Stimulated activated CD4-positive, alpha-beta T cell treated with anti-CD3 and anti-CD28 coated beads, Interleukin-15, amount 100 ng/mL, for 48 hours (primary cell): ENCODE measurements at places on chromosomes 5 and 9.
A peak's percentile ranks its signal among the peaks of the same experiment; 100 is the strongest.

GRCh38 chr9:655875-656274 is 185.6 kb upstream of the DMRT1 start:
- no peak for DNase-seq

GRCh38 chr9:111106202-111106601 is 67.9 kb upstream of the LPAR1 start:
- DNase-seq = no peak

DNA sequence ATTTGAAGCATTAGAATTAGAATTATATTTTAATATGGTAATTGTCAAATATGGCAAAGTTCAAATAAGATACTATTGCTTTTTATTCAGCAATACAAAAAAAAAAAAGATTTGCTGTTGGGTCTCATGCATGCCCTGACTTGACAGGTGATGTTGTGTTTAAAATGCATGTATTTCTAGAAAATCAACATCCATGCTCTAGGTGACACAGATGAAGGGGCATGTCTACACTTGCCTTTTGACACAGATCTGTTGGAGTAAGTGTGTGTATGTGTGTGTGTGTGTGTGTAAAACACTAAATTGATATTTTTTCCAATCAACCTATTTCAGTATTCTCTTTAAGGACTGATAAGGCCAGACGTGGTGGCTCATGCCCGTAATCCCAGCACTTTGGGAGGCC is 38.1 kb upstream of the SMARCA2 start:
- DNase-seq = no peak

DNA sequence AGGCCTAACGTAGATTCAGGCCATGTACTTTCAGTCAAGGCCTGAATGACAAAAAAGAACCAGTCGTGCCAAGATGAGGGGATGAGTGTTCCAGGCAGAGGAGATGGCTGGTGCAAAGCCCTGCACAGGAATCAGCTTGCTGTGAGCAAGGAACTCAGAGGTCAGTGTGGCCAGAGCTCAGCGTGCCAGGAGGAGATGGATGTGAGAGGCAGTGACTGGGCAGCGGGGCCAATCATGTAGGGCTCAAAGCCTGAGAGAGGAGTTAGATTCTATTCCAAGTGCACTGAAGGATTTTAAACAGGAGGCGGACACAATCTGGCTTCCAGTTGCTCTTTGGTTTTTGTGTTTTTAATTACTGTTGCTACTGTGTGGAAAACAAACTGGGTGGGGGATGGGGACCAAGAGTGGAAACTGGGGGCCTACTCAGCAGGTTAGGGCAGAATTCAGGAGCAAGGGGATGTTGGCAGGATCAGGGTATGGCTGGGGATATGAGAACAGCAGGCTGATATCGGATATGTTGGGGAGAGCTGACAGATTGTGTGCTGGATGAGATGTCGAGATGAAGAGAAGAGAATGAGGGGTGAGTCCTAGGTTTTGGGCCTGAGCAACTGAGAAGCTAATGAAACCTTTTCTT is 64.3 kb downstream of the ANGPTL2 start:
- DNase-seq = no peak

- peak; percentile 61 for DNase-seq
These were observed 116.8 kb downstream of the RGS3 start for GRCh38 chr9:113580041-113580953.

GRCh38 chr5:135243556-135244285 is 155.3 kb downstream of the MACROH2A1 start:
- DNase-seq = no peak

DNA sequence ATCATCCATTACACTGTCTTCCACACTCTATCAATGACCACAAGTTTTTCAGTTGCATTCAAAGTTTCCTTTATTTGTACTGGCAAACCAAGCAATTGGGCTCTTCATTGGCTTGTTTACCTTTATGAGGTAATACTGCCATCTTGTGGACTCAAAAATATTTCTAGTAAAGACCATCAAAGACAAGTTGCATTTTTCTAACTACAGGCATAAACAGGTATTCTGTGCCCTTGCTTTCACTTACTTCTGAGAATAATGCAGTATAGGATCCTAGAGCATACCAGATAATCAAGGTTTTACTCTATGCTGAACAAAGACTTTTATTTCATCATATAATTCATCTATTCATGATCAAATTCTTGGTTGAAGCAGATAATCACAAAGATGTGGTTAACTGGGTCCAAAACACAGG is 173.7 kb upstream of the POU5F2 start:
- DNase-seq = no peak

DNA sequence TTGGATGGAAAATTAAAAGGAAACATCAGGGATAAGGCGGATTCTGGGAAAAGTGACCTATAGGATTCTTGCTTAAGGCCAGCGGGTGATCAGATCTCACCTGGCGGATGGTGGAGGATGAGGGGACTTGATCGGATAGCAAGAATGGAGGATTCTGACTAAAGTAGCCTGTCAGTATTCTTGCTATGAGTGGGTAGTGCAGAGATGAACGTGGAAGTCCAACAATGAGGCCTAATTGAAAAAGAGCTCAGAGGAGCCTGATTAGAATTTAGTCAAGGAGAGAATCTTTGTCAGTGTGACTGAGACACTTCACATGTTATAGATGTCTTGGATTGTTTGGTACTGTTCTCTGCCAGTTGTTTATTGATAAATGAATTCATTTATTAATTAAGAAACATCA is 24.9 kb downstream of the CAST start:
- DNase-seq = no peak

GRCh38 chr5:1524799-1525623 is 1.3 kb upstream of the LPCAT1 start:
- no peak for DNase-seq

- DNase-seq = no peak
These were observed 16.8 kb downstream of the NIPAL4 start for GRCh38 chr5:157476702-157477408.

- DNase-seq = no peak
These were observed 9.4 kb upstream of the CCL28 start for GRCh38 chr5:43421450-43422133.

GRCh38 chr5:102617191-102618187 is 118.7 kb upstream of the SLCO6A1 start:
- DNase-seq = no peak

GRCh38 chr5:63554191-63554590 is 408.1 kb downstream of the HTR1A start:
- no peak for DNase-seq

DNA sequence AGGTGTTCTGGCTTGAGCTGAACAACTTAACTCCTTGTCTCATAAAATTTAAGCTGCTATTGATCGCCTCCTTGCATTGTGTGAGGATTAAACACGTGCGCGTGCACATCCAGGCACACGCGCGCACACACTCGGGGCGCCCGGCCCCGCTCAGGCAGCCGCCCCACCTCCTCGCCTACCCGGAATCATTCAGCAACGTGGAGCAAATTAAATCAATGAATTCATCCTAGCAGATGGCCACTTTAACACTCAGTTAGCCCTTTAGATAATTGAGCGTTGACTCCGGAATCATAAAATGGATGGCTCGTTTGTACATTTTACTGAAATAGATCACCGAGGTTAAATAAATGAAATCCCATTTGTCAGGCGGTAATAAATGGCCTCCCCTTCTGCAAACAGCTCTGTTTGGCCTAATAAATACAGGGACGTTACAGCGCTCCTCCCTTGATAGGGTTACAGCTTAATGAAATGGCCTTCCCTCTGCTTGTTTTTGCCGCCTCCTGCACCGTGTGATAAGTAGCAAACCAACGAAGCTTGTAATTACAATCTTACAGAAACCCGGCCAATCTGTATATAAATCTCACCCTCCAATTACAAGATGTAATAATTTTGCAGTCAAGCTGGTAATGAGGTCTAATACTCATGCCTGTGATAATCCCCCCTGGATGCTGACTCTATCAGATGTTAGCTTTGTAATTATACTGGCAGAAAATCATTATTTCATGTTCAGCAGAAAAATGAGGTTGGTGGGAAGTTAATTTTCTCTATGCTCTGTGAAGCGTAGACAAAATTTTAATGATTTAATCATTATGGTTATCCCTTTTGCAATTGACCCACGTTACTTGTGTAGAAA is 229.7 kb upstream of the IRX4 start:
- DNase-seq = no peak

GRCh38 chr9:131239161-131239975 is 36.9 kb downstream of the FAM78A start:
- DNase-seq = no peak

DNA sequence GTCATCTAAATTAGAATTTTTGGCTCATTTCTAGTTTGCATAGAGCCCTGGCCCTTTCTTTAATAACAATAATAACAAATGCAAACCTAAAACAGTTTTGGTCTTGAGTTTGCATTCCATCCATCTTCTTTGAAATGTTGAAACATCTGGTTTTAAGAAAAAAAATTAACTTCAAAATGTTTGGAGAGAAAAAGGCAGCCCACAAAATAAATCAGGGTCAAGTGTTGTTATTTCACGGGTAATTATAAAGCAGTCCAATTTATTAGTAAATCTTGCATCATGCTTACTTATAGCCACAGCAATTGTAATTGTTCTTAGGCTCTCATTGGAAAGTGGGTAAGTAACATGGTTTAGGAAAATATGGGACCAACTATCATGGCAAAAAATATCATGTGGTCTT is 247.0 kb upstream of the MEF2C start:
- no peak for DNase-seq

DNA sequence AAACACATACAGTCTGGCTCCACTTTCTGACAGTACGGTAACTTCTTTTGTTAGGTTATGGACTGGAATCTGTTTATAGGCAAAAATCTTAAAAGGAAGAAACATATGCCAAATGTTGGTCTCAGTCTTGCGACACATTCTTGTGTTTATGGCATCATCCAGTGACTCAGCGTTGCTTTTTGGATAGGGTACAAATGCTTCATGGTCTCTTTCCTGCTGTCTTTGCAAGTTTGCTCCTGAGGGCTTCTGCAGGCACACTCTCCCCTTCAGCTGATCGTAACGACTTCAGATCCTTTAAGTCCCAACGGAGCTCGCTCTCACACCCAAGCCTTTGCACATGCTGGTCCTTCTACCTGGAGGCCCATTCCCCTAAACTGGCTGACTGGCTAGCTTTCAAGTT is 23.6 kb upstream of the TNFSF8 start:
- no peak for DNase-seq

- no peak for DNase-seq
These were observed 32.6 kb upstream of the PLAC8L1 start for GRCh38 chr5:146137967-146138403.

DNA sequence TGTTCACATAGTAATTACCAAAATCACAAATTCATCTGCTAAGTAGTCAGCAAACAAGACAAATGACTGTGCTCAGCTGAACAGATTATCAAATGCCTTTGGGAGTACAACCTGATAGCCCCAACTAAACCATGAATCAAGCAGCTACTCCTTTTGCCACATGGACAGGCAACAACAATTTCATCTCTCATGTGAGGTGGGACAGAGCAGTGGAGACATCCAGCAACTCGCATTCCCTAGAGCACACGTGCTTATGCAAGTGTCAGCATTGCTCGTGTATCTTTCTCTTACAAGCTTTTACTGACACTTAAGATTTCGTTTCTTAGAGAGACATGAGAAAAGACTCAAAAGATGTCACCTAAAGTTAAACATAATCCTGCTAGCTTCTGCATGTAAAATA is 42.7 kb upstream of the PPP2R2B start:
- DNase-seq = no peak

DNA sequence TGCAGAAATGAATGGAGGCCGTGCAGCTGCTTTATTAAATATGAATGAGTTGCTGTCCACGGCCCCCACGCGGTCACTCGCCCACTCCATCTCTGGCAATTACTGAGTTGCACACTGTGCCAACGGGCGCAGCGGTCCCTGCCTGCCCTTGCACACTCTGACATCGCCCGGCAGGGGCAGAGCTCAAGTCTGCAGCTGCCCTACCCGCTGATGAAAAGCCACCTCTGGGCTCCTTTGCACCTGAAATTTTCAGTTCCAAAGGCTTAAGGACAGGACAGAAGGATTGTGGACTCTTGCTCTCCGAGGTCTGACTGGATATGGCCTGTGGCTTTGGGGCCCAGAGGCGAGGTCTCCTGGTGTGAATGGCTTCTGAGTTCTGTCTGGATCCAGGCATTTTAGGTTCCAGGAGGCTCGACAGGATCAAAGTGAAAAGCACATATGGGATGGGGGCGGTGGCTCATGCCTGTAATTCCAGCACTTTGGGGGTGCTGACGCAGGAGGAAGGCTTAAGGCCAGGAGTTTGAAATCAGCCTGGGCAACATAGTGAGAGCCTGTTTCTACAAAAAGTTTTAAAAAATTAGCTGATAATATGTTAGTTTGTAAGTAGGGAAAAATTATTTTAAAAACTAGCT is 201.8 kb downstream of the PAX5 start:
- DNase-seq = no peak

DNA sequence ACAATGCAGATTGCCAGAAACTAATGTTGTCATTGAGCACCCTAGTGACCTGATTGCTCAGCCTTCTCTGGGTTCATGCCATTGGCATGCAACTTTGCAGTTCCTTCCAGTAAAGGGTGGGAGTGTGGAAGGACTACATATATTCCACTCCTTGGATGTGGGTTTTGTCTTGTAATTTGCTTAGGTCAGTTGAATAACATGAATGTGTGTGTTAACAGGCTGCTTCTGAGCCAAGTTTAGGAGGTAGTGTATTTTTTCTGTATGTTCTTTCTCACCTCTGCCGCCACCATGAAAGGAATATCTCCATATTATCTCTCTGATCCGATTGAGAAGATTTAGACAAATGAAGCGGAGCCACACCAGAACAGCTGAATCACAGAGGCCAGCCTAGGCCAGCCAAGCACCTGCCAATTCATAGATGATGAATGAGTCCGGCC is 1929.6 kb upstream of the CDH6 start:
- DNase-seq = no peak

DNA sequence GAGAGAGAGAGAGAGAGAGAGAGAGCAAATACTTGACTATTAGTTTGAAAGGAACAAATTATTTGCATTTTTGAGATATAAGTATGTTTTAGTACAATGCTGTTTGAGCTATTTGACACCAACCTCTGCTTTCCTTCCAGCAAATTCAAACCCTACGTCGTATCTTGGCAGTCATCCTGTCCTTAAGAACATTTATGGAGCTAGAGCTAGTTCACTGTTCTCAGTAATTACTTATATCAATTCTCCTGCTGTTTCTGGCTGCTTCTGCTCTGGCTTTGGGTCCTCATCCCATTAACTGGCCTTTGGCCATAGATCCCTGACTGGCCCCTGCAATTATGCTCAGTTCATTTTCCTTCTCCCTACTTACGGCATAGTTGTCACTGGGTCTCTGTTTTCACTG is 19.9 kb upstream of the ERAP2 start:
- DNase-seq = no peak

DNA sequence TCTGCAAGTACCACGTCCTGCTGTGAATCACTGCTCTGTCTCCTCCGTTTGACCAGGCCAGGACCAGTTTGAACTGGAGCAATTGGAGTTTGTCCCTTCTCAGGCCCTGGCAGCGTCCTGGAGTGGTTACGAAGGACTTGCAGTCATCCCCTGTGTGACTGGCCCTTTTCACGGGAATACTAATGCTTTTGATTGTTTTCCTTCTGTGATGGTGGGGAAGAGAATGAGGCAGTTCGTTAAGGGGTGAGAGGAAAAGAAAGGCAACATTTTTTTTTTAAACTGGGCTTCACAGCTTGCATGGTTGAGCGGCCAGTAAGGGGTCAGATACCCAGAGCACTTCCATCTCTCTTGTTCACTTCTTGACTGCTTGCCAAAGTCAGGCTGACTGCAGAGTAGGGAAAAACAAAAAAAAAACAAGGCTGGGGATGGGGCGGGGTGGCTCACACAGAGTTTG is 153.5 kb upstream of the STK32A start:
- no peak for DNase-seq
